ENCODE measurements at places on chromosomes 6 and 20.
A peak's percentile ranks its signal among the peaks of the same experiment; 100 is the strongest.

DNA sequence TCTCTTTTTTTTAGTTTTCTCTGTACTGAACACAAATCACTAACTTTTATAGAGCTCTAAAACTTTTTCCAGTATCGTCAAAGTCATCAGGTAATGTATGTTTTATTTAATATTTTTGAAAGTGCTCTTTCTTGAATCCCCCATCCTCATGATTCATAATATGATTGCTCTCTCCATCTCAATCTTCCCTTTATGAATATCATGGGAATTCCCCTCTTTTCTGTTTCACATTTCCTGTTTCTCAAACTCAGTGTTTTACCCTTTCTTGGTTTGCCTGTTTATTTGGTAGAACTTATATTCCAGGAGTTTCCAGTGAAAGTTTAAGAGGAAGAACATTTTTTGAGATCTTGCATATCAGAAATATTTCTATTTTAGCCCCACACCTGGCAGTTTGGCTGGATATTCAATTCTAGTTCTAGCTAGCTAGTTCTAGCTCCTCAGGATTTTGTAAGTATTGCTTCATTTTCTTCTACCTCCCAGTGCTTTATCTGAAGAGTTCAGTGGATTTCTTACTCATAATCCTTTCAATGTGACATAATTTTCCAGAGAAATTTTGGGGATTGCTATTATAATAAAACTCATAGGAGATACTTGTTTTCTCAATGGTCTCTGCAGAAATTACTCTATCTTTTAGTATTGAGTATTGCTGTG is 6.1 kb upstream of the C6orf58 start:
- no peak for DNase-seq

- peak; percentile 31 for DNase-seq
Observed at GRCh38 chr20:32031007-32031958, 20.8 kb upstream of the HCK start.

- DNase-seq = no peak
Observed at GRCh38 chr6:56757588-56757984, 114.9 kb upstream of the DST start.

GRCh38 chr6:15343490-15344191 is 97.8 kb downstream of the JARID2 start:
- DNase-seq = no peak

GRCh38 chr20:31595654-31596411 is 9.3 kb upstream of the ID1 start:
- no peak for DNase-seq

GRCh38 chr6:61622601-61623000 is 663.4 kb downstream of the KHDRBS2 start:
- DNase-seq = no peak

GRCh38 chr20:23111944-23112342 is 25.8 kb upstream of the CD93 start:
- no peak for DNase-seq

DNA sequence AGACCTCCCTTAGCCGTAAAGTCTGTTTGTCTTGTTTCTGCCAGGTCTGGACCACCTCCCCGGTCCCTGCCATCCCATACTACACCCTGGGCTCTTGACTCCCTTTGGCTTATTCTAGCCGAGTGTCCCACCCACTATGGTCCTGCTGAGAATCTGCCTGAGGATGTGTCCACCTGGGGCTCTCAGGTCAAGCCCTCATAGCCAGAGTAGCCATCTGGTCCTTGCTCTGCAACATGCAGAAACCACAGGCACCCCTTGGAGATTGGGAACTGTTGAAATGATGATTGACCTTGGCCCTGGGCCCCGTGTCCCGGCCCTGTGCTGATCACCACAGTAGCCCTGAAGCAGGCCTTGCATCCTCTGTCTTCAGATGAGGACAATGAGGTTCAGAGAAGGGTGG is 44.0 kb downstream of the VSTM2L start:
- no peak for DNase-seq

GRCh38 chr20:56716806-56717205 is 87.7 kb downstream of the TFAP2C start:
- DNase-seq = no peak

GRCh38 chr6:68229566-68229965 is 405.5 kb upstream of the ADGRB3 start:
- no peak for DNase-seq

DNA sequence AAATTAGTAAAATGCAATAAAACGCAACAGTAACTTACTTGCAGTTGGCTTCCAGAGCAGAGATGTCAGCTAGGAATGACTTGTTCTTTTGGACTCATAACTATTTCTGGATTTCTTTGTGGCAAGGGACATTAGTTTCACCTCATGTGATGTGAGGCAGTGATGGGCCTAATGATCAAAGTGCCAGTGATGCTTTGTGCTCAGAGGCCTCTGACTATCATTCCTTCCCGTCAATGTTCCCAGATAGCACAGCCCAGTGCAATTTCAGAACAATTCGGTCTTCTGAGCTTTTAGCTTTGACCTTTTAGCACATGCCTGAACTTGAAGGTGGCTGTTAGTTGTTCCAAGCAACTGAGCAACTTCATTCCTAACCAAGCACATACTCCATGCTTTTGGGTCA is 596.8 kb downstream of the TFAP2B start:
- DNase-seq = no peak

DNA sequence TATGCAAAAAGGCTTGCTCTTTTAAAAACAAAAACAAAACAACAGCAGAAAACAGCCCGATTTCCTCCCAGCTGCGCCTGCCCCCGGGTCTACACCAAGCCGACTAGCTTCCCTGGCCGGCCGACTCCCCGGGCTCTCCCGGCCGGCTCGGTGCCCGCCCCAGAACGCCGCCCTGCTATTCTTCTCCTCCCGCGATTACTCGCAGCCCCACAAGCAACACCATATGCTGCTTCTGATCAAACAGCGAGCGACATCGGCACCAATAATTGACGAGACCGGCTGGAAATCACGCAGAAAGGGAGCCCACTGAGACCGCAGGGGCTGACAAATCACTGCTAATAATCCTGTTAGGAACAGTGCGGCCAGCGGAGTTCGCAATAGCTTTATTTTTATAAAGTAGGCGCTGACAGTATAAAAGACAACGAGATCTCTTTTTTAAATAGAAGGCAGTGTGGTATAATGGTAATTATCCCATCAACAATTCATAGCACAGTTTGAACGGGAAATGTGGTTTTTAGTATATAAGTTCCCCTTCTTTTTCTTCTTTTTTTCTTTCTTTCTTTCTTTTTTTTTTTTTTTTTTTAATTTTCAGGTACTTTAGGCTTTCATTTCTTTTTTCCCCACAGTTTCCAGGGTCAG is 3.3 kb downstream of the SIM1 start:
- no peak for DNase-seq

DNA sequence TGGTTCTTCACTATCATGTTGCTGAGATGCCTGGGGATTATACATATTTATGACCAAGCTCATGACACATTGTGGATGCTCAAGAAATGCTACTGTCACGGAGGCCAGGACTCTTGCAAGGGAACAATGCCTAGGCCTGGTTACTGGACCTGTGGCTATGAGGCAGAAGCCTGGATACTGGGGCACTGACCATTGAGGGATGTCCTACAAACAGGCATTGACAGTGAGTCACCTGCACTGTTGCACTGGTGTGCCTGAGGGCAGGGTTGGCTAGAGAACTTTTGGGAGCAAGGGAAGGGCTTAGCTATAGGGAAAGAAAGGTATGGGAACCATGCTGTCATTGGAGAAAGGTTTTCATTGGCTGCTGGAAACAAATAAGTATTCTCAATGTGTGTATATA is 313.1 kb upstream of the SUPT3H start:
- no peak for DNase-seq

DNA sequence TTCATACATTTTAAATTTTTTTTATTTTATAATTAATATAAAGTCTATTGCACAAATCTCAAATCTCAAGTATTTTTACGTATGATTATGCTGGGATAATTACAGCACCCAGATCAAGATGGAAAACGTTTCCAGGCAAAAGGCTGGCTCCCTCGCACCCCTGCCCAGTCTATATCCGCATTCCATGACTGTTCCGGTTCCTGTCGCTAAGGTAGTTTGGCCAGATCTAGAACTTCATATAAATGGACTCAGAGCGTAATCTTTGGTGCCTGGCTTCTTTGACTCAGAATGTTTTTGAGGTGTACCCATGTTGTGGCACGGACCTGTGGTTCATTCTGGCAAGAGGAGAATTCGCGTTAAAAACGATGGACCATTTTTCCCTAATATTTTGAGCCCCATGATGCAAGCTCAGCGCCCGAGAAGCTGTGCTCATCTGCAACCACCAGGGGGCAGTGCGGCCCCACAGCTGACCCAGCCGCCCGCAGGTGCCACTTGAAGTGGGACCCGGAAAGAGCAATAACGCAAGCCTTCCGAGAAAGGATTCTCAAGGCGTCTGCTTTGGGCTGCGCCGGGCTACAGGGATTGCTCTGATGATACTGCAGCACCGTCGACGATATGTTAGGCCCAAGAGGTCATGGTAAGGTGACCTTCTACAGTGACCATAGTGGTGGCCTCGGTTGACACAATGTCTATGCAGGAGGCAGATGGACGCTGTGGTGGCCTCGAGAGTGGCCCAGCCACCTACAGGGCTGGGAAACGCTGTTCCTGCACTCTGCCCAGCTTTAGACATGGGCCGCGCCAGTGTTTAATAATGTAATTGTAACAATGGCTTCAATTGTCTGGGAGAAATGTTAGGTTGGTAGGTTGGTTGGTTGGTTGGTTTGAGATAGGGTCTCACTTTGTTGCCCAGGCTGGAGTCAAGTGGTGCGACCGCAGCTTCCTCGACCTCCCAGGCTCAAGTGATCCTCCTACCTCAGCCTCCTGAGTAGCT is 160.1 kb downstream of the ZMYND8 start:
- DNase-seq = peak; percentile 78

GRCh38 chr20:8449123-8449522 is 317.1 kb downstream of the PLCB1 start:
- DNase-seq = no peak

DNA sequence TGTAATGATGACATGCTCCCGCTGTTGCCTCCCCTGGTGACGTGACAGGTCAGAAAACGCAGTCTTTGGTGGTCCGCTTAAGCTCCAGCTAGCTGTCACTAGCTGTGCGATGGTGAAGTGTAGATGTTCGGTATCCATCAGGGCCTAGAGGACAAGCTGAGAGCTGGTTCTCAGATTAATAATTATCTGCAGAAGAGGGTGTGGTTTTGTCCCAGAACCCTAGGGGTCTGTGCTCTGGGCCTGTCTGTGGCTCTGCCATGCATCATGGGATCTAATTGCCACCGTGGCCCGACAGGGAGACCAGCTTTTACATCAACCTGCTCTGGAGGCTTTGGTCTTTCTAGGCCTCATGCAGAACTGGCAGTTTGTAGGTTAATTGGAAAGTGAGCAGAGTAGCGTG is 34.1 kb downstream of the ERMARD start:
- no peak for DNase-seq

DNA sequence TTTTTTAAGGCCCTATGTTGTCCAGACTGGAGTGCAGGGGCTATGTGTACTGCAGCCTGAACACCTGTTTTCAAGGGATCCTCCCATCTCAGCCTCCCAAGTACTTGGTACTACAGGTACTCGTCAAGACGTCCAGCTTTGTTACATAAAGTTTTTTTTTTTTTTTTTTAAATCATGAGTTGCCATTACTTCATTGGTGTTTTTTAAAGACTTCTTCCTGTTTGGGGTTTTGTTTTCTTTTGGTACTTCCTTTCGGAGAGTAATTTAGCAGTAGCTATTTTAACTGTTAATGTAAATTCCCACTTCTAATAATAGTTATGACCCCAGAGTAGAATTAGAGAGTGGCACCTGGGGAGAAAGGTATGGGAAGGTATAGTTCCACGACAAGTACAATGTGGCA is 10.5 kb downstream of the ZNFX1 start:
- no peak for DNase-seq

- DNase-seq = no peak
Observed at GRCh38 chr20:40844332-40844731, 155.3 kb upstream of the MAFB start.

GRCh38 chr6:139655783-139656705 is 281.6 kb upstream of the CITED2 start:
- no peak for DNase-seq

DNA sequence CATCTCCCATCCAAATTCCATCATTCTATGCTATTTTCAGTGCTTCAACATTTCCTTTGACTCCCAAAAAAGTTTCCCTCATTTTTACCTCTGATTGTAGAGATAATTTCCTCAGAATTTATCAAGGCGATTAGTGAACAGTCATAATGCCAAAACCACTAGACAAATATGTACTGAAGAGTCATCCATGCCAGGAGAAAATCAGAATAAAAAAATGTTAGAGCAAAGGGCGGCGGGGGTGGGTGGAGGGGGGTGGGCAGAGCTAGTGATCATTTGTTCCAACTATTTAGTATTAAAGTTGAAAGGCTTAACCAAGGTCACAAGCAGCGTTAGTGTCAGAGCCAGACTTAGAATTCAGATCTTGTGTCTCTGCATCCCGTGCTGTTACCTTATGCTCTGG is 5.3 kb upstream of the ADGRF5 start:
- DNase-seq = no peak

- no peak for DNase-seq
Observed at GRCh38 chr20:10579942-10580341, 93.9 kb downstream of the JAG1 start.

DNA sequence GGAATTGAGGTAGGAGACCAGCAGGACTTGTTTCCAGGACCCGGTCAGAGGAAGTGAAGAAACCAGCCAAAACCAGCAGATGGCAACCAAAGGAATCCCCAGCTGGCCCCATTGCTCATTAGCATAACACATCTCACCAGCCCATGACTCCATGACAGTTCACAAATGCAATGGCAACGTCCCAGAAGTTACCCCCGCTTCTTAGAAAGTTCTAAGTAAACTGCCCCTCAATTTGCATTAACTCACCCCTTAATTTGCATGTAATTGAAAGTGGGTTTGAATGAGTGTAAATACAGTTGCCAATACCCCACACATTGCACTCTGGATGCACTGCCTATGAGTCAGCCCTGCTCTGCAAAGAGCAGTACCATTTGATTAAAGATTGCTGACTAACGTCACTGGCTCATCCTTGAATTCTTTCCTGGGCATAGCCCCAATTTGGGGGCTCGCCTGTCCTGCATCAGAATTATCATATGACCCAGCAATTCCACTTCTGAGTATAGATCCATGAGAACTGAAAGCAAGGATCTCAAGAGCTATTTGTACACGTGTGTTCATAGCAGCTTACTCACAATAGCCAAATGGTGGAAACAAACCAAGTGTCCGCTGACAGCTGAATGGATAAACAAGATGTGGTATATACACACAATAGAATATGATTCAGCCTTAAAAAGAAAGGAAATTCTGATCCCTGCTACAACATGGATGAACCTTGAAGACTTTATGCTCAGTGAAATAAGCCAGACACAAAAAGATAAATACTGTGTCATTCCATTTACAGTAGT is 36.4 kb downstream of the MYLK4 start:
- DNase-seq = no peak

GRCh38 chr6:107628878-107629277 is 139.0 kb downstream of the SOBP start:
- no peak for DNase-seq

- DNase-seq = no peak
Observed at GRCh38 chr20:41135187-41135887, 2.0 kb upstream of the PLCG1 start.

- no peak for DNase-seq
Observed at GRCh38 chr20:51450221-51450712, 92.3 kb downstream of the NFATC2 start.

GRCh38 chr6:155599561-155599960 is 143.9 kb upstream of the NOX3 start:
- DNase-seq = no peak

GRCh38 chr20:4684837-4685413 is 36.8 kb upstream of the PRND start:
- DNase-seq = no peak

Measured in activated CD4-positive, alpha-beta T cell treated with anti-CD3 and anti-CD28 coated beads for 24 hours (primary cell).